ENCODE measurements at places on chromosomes 5 and 9. TPM values are rescaled to one million over a fixed set of nuclear protein-coding genes. Genes with fewer than 3 reads are reported as not detected.

TPPP gene
- 0.43 TPM for total RNA-seq

TTF1 gene
- 8.0 TPM for total RNA-seq

ANP32B gene
- total RNA-seq = 12.9 TPM

GFI1B gene
- total RNA-seq = not detected

INSYN2B gene
- total RNA-seq = 2.1 TPM

SLC34A1 gene
- not detected for total RNA-seq

RNF183 gene
- total RNA-seq = not detected

WWC1 gene
- 0.99 TPM for total RNA-seq

GARIN3 gene
- total RNA-seq = not detected

CAST gene
- total RNA-seq = 164 TPM

TMEM174 gene
- not detected for total RNA-seq

NFIB gene
- total RNA-seq = 39.1 TPM

SPATA31E1 gene
- total RNA-seq = not detected

ECSCR gene
- total RNA-seq = 2.2 TPM

PHF24 gene
- 0.10 TPM for total RNA-seq

ZNF883 gene
- total RNA-seq = 3.3 TPM

CFAP157 gene
- total RNA-seq = not detected

Measured in smooth muscle cell of the pulmonary artery (primary cell).